ENCODE measurements at places on chromosomes 11 and 22.

- DNase-seq: no peak
Measured at GRCh38 chr11:106012744-106013143, 9.3 kb downstream of the MSANTD4 start.

- DNase-seq: no peak
Measured at GRCh38 chr22:48096851-48097665, 1334.6 kb downstream of the TBC1D22A start.

DNA sequence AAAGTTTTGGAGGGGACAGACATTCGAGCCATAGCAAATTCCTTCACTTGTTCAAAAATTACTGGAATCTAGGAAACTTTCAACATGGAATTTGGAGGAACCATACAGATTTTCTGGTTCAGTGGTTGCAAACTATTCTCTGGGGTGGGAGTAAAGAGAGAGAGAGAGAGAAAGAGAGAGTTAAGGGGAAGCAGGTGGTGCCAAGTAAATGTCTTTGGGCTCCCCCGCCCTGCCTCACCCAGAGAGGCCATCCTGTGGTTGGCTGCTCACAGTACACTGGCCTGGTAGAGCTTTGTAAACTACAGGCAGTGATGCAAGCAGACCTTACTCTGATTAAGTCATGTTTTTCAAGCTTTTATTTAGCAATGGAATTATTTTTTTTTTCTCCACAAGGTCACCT is 82.6 kb downstream of the ADAMTS15 start:
- DNase-seq: no peak

GRCh38 chr11:35281169-35281688 is 138.1 kb downstream of the SLC1A2 start:
- DNase-seq: no peak

DNA sequence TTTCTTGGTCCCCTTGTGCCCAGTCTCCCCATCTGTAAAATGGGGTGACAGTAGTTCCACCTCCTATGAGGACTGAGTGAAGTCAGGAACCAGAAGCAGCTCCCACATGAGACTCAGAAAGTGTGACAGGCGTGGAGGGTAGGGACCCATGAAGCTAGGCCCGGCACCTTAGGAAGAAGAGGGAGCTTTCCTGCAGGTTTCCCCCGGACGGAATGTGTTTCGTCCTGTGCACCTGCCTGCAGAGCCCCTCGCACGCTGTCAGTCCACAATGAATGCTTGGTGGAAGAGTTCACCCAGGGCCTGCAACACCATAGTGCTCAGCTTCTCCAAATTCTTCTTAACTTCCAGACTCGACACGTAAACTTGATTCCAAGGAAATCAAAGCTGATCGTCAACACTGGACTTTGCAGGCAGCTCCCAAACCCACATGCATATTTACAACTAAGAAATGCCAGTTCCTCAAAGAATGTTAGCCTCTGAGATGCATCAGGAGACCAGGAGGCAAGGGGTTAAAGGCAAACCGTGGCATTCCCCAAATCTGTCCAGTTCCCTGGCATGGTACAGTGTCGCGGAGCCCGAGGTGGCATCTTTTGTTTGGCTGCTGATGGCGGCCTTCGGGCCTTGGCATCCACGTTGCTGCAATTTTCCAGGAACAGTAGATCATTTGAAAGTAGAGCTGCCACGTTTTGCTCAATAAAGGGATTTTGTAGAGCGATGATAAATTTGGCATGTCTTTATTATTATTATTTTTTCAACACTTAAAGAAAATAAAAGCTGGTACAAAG is 15.4 kb downstream of the LRP5 start:
- DNase-seq: no peak

DNA sequence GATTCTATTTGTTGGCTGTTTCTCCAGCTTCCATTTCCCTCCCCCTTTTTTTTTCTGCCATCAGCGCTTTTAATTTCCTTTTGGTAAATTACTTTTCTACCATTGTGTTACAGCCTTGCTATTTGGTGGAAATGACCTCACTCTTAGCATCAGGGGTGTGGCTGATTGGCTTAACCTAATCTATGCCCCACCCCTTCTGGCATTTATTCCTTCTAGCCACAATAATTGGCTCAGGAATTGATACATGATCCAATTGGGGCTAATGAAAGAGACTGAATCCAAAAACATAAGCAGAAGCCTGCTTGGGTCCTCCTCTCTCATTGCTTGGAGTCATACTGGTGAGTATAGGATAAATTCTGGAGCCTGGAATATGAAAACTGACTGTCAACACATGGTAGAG is 402.4 kb upstream of the LRRC4C start:
- no peak for DNase-seq

GRCh38 chr11:67275606-67276409 is 9.5 kb downstream of the GRK2 start:
- no peak for DNase-seq

GRCh38 chr11:10973416-10973815 is 115.6 kb upstream of the ZBED5 start:
- DNase-seq: no peak

DNA sequence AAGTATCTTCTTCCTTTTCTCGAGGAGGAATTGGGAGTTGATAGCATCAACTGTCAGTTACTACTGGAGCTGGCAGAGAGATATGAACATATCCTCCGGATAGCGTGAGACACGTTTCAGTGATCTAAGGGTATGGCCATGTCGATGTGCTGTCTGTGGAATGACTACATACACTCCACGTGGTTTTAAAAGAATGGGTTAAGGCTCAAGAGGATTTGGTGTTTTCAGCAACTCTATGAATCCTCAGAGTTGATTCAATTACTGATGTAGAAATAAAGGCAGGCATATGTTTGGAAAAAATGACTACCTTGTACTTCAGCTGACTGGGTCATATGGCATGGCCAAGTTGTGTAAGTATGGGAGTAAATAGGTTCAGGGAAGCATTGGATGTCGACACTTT is 22.9 kb downstream of the MMP13 start:
- no peak for DNase-seq

- no peak for DNase-seq
Measured at GRCh38 chr22:23278883-23279675, 98.8 kb downstream of the BCR start.

DNA sequence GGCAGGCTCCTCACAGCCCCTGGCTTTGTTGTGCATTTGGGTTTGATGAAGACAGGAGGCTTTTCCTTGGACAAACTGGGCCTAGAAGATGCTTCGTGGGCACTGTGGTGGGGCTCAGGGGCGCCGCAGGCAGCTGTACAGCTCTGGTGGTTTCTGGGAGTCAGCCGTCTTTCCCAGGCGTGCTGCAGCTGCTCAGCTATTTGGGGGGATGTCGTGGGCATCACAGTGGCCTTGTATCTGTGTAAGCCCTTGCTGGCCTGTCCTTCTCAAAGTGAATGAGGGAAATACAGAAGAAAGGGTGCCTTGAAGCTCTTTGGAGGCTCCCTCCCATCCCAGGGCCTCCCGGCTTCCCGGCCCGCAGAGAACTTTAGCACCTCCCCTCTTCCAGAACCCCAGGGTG is 89.5 kb downstream of the TBC1D22A start:
- DNase-seq: no peak

DNA sequence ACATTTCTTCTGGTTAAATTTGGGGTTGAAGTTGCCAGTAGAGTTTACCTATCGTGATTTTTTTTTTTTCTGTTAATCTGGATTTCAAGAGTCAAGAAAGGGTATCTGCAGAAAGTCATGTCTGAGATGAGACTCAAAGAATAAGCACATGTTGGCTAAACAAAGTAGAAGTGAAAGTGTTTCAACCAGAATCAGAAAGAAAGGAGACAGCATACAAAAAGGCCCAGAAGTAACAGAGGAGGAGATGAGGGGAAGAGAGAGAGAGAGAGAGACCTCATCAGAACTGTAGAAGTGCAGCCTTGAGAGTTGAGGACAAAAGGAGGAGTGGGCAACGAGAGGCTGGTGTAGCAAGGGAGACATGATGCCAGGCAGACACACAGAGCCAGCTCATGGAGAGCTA is 54.9 kb downstream of the SVIP start:
- no peak for DNase-seq

DNA sequence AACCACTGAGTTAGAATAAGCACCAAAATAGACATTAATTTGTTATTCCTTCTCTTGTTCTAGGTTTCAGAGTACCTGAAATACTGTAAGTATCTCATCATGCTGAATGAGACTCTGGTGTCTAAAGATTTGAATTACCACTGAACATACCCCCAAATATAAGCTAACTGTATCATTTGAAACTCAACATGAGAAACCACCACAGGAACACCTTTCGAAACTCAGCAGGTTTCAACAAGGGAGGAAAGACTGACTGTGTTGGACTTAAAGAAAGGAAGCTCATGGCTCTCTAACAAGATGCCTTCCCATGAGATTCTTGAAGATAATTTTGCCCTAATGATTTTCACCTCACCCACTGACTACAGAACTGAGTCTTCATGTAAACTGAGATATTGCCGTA is 37.0 kb downstream of the PRCP start:
- DNase-seq: no peak

- DNase-seq: peak; percentile 81
Measured at GRCh38 chr11:48001438-48002021, 21.2 kb downstream of the PTPRJ start.

- no peak for DNase-seq
Measured at GRCh38 chr11:15851051-15851498, 505.3 kb downstream of the SOX6 start.

- no peak for DNase-seq
Measured at GRCh38 chr11:27705873-27706820, 5.9 kb upstream of the BDNF start.

DNA sequence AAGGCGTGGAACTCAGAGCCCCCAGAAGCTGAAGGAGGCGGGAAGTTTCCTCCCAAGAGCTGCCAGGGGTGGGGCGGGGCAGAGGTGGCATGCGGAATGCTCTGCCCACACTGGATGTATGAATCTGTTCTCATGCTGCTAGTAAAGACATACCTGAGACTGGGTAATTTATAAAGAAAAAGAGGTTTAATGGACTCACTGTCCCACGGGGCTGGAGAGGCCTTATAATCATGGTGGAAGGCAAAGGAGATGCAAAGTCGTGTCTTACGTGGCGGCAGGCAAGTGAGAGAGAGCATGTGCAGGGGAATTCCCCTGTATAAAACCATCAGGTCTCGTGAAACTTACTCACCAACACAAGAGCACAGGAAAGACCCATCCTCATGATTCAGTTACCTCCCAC is 57.6 kb downstream of the SMIM38 start:
- DNase-seq: no peak

- DNase-seq: no peak
Measured at GRCh38 chr22:49551897-49552614, 275.6 kb downstream of the BRD1 start.

DNA sequence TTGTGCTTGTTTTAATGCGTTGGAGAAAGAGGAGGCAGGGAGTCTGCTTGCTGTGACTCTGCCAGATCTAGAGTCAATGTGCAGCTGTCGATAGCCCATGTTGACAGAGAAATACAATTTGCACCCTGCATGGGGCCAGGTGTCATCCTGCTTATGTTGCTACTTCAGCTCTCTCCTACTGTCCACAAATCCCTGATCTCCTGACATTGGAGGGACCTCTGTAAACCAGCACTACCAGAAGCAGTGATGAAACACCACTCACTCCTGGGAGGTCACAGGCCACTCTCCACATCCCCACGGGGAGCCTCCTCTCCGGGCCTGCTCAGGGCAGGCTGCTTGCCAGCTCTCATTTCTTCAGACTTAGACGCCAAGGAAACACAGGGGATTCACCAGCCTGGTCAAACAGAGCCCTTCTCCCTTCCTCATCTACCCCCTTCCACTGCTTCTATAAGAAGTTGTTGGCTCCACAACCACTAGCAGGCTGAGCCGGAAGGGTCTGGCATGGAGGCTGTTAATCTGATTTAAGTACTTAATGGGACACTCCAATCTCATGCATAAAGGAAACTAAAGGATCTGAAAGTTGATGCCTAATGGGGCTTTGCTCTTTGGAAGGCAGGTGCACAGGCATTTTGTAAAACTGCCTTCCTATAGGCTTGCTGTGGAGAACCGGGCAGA is 29.9 kb upstream of the CSNK2A3 start:
- no peak for DNase-seq

- DNase-seq: no peak
Measured at GRCh38 chr22:21707677-21708076, 27.9 kb downstream of the YPEL1 start.

DNA sequence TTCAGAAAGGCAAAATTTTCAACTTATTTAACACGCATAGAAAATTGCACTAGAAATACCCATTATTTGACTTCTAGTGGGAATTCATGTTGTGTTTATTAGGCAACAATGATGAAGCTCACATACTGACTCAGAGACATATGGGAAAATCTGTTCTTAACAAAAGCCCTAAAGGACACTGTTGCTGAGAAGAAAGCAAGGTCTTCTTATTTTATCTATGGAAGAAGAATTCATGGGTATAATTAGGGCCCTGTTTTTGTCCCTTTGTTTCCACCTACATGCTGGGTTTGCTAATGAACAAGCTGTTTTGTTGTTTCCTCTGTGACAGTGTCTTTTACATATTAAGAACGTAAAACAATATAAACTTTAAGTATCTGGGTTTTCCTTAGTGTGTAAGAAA is 606.7 kb upstream of the ARHGAP42 start:
- no peak for DNase-seq

DNA sequence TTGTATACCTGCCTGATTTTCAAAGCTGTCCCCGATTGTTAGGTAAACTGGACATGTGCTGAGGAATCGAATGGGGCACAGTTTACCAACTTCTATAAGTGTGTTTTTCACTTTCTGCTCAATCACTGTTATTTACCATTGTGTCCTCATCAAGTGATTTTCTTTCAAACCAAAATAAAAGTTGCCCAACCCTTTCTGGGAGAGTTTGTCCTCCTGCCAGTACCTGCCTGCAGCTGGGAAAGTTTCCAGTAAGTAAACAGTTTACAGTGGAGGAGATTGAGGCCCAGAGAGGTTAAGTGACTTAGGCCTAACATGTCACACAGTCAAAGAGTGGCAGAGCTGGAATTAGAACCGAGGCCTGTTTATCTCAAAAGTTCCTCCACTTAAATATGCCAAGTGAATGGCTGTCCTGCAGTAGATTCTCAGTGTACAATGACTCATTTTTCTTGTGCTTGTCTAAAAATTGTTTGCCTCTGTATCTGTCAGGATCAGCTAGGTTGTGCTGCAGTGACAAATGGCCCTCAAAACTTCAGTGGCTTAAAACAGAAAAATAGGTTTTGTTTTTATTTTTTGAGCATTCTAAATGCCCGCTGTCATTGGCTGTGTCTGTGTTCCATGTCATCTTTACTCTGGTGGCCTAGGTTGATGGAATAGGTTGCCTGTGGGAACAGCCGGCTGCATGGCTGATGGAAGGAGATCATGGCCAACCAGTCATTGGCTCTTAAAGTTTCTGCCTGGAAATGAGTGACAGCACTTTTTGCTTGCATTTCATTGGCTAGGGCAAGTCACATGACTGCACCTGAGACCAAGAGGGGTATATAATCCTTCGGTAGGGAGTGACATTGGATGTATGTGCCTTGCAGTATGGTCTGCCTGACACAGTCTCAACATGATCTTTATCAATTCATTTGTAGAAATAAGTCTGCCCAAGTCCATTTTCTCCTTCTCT is 61.8 kb upstream of the CRYBB3 start:
- DNase-seq: no peak

DNA sequence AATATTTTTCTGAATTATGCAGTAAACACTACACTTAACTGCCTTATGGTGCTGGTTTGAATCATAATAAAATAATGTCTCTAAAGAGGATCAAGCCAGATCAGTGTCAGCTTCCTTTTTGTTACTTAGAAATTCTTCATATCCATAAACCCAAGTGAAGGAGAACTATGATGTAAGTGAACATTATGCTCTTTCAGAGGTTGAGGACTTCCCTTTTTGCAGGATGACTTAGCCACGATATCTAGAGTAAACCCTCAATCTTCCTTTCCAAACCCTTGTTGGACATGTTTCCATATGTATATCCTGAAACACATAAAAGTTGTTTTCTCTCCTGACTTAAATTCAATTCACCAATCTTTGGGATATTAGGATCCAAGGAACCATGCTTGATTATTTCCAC is 19.1 kb downstream of the OR8D1 start:
- DNase-seq: no peak
